ENCODE measurements at places on chromosomes 1 and 21. TPM values are rescaled to one million over a fixed set of nuclear protein-coding genes. Genes with fewer than 3 reads are reported as not detected.

The CATSPERE gene
- 0.80 TPM for total RNA-seq

The IQGAP3 gene
- 0.21 TPM for total RNA-seq

The FAM151A gene
- total RNA-seq = not detected

The CYP4Z1 gene
- total RNA-seq = not detected

The CD101 gene
- 3.1 TPM for total RNA-seq

The CCDC30 gene
- 6.1 TPM for total RNA-seq

The SELENON gene
- 9.7 TPM for total RNA-seq

DNA sequence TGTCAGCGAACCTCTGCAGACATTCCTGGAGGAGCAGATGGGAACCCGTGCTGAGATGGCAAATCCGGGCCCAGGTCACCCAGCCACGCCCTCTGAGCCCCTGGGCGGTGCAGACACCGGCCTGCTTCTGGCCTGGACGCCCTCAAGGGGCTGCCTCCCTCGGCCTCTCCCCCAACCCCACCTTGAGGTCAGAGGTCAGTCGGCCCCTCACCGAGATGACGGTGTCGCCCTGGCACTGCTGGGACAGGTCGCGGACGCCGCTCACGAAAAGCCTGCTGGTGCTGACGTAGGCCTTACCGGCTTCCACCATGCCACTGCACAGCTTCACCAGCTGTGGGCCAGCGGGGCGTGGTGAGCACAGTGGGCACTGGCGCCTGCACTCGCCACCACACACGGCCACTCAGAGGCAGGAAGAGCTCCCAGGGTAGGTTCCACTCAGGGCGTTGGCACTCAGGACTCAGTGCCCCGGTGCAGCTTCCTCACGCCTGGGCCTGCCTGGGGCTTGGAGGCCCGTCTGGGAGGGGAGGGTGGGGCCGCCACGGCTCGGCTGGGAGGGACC is 4.7 kb downstream of the ACAP3 start:
- no peak for DNase-seq

DNA sequence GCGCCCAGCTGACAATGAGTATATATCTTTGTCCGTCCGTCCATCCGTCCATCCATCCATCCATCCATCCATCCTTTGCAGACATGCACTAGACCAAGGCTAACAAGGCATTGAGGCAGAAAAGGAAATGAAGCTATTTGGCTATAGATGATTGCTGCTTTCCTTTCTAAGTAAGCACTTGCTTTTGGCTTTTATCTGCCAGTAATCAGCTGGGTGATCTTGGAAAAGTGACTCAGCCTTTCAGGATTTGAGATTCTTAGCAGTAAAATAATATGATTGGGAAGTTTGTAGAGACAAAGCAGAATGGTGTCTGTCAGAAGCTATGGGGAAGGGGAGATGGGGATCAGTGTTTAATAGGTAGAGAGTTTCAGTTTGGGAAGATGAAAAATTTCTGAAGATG is 22.7 kb downstream of the ZFYVE9 start:
- DNase-seq = no peak

- no peak for DNase-seq
These were observed 657.4 kb upstream of the ADGRL4 start for GRCh38 chr1:79663916-79664315.

DNA sequence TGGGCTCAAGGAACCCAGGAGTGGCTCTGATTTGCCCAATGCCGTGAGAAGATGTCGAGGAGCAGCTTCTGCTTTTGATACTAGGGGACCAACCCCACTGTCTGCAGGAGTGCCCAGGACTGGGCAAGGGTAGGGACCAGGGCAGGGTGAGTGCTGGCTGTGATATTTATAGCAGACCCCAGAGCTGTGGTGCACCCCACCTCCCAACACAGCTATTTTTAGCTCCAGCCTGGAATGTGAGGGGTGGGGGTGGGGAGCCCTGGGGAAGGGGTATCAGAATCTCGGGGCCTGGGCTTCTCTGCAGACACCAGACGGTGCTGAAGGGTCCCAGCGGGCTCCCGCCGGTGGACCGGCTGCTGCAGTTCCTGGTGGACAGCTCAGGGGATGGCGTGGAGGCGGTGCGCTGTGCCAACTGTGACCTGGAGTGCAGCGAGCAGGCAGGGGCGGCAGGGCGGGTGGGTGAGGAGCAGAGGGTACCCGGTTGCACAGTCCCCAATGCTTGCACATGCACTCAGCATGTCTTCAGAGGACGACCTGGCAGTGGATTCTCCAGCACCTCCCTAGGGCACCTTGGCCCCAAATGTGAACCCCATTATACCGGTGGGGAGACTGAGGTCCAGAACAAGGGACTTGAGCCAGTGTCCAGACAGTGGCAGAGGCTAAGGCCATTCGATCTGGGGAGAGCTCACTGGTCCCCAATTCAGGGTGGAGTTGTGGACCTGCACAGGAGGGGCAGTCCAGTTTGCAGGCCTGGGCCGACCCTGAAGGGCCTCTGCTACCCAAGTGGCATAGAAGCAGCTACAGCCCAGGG is 1.4 kb downstream of the RNF207 start:
- DNase-seq = no peak

DNA sequence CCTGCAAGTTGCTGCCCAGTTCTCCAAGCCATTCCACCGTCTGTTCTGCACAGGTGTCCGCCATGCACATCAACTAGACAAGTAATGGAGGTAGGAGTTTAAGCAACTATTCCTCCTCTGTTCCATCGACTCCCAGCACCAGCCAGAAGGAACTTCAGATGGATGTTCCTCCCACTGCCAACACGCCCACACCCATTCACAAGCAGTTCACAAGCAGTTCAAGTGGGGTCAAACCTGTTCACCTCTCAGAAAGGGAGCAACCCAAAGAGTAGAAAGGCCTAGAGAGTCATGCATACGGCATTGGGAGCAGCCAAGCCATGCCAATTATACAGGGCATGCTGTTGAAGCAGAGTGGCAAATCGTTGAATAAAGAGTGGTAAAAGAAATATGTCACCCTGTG is 4.3 kb upstream of the TDRD5 start:
- no peak for DNase-seq

- DNase-seq = peak; percentile 36
These were observed 827 bp downstream of the RFX5 start for GRCh38 chr1:151346082-151346768.

GRCh38 chr1:94772230-94772641 is 47.9 kb upstream of the SLC44A3 start:
- no peak for DNase-seq

DNA sequence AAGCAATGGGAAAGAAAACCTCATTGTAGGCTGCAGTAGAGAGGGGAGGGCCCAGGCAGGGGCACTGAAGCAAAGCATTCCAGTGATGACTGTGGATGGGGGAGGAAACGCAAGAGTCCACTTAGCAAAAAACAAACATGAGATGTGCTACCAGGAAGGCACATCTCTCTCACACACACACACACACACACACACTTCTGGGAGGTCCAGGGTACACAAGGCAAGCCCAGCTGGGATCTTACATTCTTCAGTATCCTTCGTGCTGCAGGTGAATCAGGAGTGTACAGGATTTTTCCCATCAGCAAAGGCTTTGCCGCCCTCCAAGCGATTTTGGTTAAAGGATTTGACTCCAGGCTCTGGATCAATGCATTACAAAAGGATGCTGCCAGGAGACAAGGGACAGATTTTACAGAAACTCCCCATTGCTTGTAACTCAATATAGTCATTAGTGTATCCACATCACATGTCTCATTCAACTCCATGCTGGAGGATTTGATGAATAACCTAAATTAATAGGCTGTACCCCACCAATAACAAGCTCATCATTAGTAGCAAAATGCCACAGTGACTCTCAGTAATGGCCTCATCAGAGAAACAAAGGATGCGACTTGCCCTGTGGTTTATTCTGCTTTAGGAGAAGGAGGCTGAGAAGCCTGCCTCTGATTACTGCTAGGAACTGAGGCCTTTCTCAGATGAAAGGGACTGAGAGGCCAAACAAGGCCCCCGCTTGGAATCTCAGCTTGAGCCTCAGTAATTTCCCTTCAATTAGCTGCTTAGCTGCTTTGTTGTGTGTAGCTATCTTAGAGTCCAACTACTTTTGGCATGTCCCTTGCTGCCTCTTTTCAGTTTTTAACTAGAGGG is 41.6 kb downstream of the ABCA4 start:
- no peak for DNase-seq

DNA sequence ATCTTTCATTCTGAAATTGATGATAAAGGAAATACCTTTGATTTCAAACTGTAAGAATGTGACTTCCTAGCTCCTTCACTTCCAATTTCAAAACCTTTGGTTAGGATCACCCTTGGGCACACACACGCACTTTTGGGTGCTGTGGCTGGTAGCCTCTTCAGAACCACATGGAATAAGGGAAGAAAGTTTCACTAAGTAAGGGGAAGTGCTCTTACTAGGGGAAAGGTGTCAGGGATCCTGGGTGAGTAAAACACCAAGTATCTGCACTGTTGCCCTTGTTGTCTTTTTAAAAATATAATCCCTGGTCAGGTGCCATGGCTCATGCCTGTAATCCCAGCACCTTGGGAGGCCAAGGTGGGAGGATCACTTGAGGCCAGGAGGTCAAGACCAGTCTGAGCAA is 132.4 kb downstream of the SDCCAG8 start:
- no peak for DNase-seq

- peak; percentile 38 for DNase-seq
These were observed 15.8 kb downstream of the SYNJ1 start for GRCh38 chr21:32712043-32712442.

GRCh38 chr1:27650539-27651175 is 15.7 kb upstream of the FGR start:
- no peak for DNase-seq

DNA sequence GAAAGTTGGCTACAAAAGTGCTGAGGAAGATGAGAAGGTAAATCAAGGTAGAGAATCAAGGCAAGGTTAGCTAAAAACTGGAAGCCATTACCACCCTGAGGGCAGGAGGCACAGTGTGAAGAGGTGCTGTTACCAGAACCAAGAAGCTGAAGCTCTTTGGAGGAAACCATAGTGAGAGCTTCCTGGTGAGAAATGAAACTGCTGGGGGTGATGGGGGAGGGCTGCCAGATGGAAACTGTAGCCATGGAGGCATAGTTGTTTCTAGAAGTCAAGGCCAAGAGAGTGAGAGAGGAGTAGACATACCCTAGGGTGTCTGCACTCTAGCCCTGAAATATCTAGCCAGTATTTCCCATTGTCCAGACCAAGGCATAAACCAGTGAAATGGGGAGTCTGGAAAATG is 28.7 kb downstream of the IFI44 start:
- DNase-seq = no peak

DNA sequence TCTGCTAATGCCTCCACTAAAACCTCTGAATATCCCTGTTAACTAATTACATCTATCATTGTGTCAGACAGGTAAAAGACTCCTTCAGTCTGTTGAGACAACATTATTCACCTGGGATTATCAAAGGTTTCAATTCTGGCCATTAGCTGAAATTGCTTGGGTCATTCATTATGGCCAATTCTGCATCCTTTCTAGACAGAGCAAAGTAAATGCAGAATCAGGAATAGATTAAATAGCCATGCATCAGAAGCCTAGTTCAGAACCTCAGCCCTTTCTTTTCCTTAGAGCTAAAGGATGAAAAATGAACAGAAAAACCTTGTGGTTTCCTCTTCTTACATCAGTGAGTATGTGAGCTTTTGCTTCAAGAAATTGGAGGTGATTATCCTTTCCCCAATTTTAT is 665.4 kb upstream of the CAMK1G start:
- DNase-seq = no peak

GRCh38 chr1:40592107-40592803 is 60.8 kb downstream of the ZNF684 start:
- peak; percentile 48 for DNase-seq

GRCh38 chr1:181081395-181081794 is 7.1 kb upstream of the IER5 start:
- no peak for DNase-seq

GRCh38 chr1:41430069-41430468 is 54.4 kb downstream of the EDN2 start:
- no peak for DNase-seq

DNA sequence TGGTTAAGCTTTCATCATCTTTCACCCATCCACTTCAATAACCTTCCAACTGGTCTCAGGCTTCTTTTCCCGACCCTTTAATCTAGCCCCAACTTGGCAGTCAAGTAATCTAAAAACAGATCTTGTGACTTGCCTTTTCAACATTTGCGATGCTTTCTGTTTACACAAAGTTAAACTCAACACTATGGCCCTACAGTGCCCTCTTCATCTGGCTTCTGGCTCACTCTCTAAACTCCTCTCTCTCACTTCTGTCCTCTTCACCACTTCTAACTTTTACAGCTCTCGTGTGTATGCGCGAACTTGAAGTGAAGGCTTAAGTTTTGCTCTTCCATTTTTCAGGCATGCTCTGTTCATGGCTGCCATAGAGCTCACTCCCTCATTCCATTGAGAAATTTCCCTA is 1122.3 kb upstream of the ADGRL2 start:
- no peak for DNase-seq

DNA sequence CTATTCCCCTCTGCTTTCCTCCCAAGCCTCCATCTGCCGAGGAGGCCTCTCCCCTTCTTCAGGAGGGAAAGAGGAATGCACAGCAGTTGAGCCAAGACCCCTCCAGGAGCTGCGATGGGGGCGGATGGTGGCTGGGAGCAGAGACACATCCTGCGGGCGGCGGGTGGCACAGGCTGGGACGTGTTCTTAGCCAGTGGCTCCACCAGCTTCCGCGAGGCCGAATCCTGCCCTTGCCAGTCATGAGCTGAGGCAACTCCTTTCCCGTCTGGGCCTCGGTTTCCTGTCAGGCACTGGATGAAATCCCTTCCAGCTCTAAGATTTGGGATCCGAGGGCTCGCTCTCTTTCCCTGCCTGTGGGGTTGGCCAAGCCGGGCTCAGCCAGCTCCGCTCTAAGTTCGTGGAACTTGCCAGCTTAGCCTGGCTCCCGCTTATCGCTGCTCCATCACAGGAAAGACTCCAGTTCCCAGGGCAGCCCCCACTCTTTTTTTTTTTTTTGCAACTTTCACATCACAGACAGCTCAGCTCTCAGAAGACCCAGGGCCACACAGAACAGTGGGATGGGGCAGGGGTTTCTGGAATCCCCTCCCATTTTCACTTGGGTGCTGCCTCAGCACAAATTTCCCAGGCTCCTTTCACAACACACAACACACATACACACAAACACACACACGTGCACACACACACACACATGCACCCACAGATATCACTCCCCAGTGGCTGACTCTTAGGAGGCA is 506 bp downstream of the MYOM3 start:
- no peak for DNase-seq

DNA sequence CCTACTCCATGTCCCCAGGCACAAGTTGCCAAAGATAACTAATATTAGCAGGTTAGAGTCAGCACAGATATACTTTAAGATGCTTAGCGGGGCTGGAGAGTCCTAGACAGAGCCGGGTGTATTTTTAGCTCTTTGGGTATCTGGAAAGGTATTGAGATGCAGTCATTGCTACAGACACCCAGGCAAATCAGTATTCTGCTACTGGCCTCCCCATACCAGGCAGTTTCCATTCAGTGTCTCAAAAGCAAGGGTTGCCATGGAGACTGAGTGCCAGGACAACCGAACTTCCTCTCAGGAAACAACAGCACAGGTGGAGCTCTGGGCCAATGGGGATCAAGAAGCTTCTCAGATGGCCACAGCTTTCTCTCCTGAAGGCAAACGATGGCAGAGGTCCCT is 45.3 kb downstream of the KCNC4 start:
- DNase-seq = peak; percentile 16

DNA sequence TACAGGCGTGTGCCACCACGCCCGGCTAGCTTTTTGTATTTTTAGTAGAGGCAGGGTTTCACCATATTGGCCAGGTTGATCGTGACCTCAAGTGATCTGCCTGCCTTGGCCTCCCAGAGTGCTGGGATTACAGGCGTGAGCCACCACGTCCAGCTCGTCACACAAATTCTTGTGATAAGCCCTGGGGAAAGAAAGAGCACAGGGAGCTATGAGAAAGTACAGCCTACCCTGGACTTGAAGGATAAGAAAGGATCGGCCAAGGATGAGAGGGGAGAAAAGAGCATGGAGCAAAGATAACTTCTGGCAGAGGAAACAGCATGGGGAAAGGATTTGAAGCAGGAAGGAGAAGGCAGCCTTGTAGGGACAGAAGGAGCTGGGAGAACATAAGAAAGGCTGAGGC is 29.2 kb downstream of the SESN2 start:
- DNase-seq = no peak

All from natural killer cell (primary cell).